Endothelial cell (in vitro differentiated cells): ENCODE measurements at places on chromosomes 16 and 17. TPM values are rescaled to one million over a fixed set of nuclear protein-coding genes. Genes with fewer than 3 reads are reported as not detected.

- no peaks in the 10 kb centered on the region for H3K4me1 ChIP-seq
- H3K36me3 ChIP-seq, result no peaks in the 10 kb centered on the region
- no peak overlapping the region for H3K4me3 ChIP-seq
- no peak overlapping the region for H3K27ac ChIP-seq
Measured at GRCh38 chr16:68719993-68720489, 17.1 kb upstream of the CDH1 start.

GRCh38 chr16:35506018-35506897 lies 2046.8 kb downstream of the TP53TG3F start:
- H3K27ac ChIP-seq, result no peak overlapping the region
- H3K4me3 ChIP-seq, result no peak overlapping the region
- H3K27me3 ChIP-seq, result peaks cover 2% of the 10 kb centered on the region
- H3K4me1 ChIP-seq, result no peaks in the 10 kb centered on the region

GRCh38 chr17:32529604-32530003 lies 42.8 kb downstream of the CDK5R1 start:
- no peak for DNase-seq
- H3K36me3 ChIP-seq, result no peaks in the 10 kb centered on the region
- H3K27ac ChIP-seq, result no peak overlapping the region

DNA sequence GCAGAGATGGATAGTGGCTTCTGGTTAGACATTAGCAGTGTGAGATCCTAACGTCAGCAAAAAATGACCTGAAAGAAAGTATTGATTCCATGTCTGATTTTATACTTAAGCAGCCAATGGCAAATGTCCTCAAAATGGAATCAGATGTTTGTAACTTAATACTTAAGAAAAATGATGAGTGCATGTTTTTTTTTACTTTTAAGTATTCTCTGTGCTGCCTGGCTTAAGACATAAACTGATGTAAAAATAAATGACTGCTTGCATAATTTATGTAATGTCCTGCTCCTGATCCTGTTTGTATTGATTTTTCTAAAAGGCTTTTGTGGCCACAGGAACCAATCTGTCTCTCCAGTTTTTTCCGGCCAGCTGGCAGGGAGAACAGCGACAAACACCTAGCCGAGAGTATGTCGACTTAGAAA lies 7.4 kb downstream of the CBFB start:
- peak overlapping the region; percentile 59 for H3K27ac ChIP-seq
- DNase-seq, result no peak
- peaks cover 15% of the 10 kb centered on the region for H3K4me1 ChIP-seq
- H3K27me3 ChIP-seq, result no peaks in the 10 kb centered on the region
- H3K36me3 ChIP-seq, result peaks cover 14% of the 10 kb centered on the region

DNA sequence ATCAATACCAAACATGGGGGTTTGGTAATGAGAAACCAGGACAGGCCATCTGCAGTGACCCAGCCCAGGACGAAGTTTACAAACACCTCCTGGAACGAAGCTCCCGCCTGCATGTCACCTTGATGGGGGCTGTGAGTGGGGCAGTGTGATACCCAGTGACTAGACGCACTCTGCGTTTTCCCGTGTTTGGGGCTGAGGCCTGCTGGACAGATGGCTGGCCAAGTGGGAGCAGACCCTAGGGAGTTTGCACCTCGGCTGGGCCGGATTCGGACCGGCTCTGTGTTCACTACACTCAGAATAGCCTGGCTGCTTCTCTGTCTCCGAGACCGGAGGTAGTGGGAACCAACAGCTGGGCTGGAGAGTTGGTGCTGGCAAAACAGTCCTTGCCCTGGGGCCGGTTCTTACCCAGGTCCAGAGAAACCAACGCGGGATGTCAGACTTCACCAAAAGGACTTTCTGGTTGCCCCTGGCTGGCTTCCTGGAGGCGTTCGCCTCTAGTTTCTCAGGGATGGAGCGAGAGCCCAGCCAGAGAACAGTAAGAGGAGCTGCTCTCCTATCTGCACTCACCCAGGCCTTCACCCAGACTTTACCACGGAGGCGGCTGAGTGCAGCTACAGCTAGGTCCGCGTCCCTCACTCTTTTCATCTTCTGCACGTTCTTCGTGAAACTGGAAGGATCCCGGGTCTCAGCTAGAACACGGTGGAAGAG lies 20.4 kb downstream of the CARHSP1 start:
- no peak overlapping the region for H3K27ac ChIP-seq
- no peak overlapping the region for H3K4me3 ChIP-seq
- H3K4me1 ChIP-seq, result peaks cover 25% of the 10 kb centered on the region
- peaks cover 24% of the 10 kb centered on the region for H3K36me3 ChIP-seq

- H3K36me3 ChIP-seq, result no peaks in the 10 kb centered on the region
- no peak overlapping the region for H3K4me3 ChIP-seq
- DNase-seq, result no peak
- no peak overlapping the region for H3K27ac ChIP-seq
Measured at GRCh38 chr16:4591191-4591590, 23.5 kb downstream of the UBALD1 start.

GRCh38 chr16:68992521-68992920 lies 112.9 kb upstream of the HAS3 start:
- H3K4me1 ChIP-seq, result no peaks in the 10 kb centered on the region
- H3K4me3 ChIP-seq, result no peak overlapping the region
- H3K27ac ChIP-seq, result no peak overlapping the region
- no peak for DNase-seq

MT3 gene
- not detected for total RNA-seq

THRA gene
- 13.6 TPM for total RNA-seq

SLC38A8 gene
- not detected for total RNA-seq

UTS2R gene
- not detected for total RNA-seq

NPW gene
- total RNA-seq, result 0.82 TPM

SRSF1 gene
- 201 TPM for total RNA-seq
